B cell (primary cell): ENCODE measurements at places on chromosomes 5 and 9.

GRCh38 chr9:121663591-121663990 lies 12.2 kb downstream of the DAB2IP start:
- no peak for DNase-seq

- DNase-seq = no peak
Measured at GRCh38 chr5:143445776-143446175, 42.3 kb upstream of the NR3C1 start.

- no peak for DNase-seq
Measured at GRCh38 chr9:122332083-122332482, 38.7 kb upstream of the PTGS1 start.

GRCh38 chr5:121805911-121806310 lies 45.8 kb upstream of the FTMT start:
- no peak for DNase-seq

GRCh38 chr5:34789639-34790038 lies 49.3 kb upstream of the TTC23L start:
- DNase-seq = no peak

DNA sequence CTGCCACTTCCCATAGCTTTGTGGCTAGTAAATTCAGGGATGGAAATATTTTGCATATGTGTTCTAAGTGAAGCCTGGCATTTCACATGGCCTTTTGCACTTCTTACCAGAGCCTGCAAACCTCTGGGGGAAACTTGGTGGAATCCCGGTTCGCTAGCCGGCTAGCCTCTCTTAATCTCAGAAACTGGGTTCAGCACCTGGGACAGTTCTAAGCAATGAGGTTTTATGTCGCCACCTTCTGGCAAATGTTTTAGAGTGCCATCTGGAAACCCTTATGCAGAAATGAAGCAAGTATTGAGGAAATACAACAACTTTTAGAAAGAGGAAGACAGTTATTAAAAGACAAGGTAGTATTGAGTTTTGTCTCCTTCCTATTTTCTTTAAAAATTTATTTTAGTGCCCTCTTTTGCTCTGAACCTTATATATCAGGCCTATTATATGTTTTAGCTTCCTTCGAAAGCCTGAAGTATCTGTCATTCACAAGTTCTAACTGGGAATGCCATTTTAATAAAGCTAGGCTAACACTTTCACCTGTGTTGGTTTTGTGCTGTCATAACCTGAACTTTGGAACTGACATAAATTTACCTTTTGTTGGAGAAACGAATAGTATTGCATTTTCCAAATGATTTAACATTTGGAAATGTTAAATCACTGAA lies 963 bp upstream of the HTR1A start:
- DNase-seq = peak; percentile 15

- DNase-seq = no peak
Measured at GRCh38 chr5:71960195-71960594, 147.1 kb upstream of the MAP1B start.

- DNase-seq = no peak
Measured at GRCh38 chr5:116303340-116303739, 218.5 kb downstream of the COMMD10 start.

- no peak for DNase-seq
Measured at GRCh38 chr9:104386013-104386412, 118.0 kb upstream of the OR13F1 start.

- DNase-seq = no peak
Measured at GRCh38 chr5:10666531-10667299, 94.3 kb downstream of the DAP start.

DNA sequence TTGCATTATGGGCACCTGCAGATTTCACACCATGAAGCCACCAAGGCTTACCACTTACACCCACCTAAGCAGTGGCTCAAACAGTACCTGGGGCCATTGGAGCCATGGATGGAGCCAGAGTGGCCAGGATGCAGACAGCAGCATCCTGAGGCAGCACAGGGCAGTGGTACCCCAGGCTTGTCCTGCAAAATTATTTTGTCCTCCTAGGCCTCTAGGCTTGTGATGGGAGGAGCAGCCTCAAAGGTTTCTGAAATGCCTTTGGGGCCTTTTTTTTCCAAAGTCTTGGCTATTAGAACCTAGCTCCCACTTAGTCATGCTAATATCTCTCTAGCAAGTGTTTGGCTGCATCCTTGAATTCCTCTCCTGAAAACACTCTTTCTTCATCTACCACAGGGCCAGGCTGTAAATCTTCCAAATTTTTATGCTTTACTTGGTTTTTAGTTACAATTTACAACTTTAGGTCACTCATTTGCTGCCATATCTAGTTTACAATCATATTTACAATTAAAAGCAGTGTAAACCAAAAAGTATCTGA lies 15.7 kb downstream of the TMC1 start:
- no peak for DNase-seq

DNA sequence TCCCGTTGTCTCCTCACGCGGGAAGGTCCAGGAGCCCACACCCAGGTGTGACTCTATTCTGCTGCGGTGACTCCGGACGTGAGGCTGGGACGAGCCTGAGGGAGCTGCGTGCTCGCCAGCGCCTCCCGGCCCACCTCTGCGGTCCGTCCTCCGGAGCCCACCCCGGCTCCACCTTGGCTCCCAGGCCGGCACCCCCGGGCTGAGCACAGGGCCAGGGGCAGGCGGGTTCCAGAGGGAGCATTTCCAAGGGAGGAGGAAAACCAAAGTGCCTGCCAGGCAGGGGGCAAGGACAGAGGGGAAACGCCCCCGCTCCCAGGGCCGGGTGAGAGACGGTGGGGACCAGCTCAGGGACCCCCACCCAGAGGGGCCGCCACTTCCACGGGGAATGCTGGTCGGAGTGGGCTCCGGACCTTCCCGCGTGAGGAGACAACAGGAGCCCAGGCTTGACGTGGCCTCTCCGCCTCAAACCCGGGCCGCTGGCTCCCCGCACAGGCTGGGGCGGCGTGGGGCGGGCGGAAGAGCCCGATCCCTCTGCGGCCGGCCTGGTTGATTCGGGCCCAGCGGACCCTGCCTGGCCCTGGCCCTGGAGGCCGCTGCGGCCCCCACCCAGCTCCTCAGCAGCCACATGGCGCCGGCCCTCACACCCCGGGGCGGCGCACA lies 26.0 kb downstream of the IRX4 start:
- DNase-seq = no peak

GRCh38 chr9:34570376-34570775 lies 19.1 kb downstream of the CNTFR start:
- DNase-seq = no peak

GRCh38 chr5:85479849-85480248 lies 1095.2 kb upstream of the EDIL3 start:
- DNase-seq = no peak

GRCh38 chr5:32329395-32329834 lies 16.7 kb upstream of the MTMR12 start:
- DNase-seq = peak; percentile 71

DNA sequence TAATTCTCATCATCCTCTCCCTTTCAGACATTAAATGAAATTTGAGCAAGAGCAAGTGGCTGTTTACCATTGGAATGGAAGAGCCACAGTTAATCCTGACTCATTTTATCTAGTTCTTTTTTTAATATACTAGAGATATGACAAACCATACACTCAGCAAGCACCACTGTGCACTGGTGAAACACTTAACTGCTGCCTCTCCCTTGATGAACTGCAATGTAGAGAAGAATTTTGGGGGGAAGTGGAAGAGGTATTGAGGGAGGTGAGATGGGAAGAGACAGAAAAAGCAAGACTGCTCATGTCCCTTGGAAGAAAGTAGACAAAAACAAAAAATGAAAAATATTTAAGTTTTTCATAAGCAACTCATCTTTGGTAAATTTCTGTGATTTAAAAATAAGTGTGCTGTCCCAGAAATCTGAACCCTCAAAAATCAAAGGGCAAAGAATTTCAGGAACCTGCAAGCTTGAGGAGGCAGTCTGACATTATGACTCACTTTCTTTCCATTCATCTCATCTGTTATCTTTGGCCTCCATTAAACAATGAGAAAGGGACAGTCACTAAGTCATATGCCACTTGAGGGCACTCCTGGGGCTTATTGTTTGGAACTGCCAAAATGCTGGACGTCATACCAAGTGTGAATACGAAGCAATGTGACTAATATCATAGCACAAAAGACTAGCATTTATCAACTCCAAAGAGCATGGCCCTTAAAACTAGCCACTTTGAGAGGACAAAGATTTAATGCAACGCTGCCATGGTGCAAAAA lies 566.8 kb upstream of the DMAC1 start:
- no peak for DNase-seq

GRCh38 chr9:12794101-12794799 lies 19.4 kb downstream of the LURAP1L start:
- DNase-seq = no peak

DNA sequence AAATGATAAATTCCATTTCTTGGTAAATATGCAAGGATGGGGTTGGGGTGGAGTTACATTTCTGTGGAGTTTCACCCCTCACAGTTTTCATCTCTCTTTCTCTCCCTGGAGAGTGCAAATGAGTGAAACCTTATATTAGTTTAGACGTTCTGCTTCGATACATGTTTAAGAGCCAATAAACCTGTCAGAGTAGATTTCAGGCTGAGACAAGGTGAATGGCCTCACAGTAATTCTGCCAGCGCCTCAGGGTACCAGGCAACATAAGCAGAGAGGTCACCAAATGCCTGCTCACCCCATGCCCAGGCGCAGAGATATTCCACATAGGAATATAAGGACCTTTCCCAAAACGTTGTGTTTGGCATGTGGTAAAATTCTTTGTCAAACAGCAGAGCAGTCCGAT lies 154.9 kb upstream of the VLDLR start:
- no peak for DNase-seq

DNA sequence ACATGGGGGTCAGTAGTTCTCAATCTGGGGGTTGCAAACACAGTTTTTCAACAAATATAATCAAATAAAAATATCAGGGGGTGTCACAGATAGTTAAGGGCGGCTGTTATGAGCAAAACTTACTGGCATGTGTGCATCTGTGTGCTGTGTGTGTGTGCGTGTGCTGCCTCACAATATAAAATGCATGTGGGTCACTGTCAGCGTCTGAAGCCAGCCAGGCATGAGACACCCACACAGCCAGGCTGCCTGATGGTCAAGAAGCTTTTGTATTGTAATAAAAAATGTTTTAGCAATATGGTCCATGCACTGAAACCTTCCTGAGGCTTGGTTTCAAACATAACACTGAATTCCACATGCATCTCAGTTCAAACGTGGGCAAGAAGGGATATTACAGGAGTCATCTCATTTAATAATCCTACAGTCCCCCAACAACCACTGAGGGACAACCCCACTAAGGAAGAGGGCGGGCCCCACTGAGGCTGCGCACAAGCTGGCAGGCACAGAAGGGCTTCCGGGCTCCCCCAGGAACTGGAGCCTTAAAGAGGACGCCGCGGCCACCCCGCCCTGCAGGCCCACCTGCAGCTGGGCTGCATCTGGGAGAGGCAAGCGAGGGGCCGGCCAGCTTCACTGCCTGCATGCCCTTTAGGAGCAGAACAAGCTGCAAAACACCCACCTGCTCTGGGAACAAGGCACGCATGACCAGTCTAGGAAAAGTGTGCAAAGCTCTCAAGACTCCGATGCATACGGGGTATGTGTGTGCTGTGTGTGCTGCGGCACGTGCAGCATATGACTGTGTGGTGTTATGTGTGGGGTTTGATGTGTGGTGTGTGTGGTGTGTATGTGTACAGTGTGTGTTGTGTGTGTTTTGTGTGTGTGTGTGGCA lies 14.1 kb downstream of the SEMA4D start:
- peak; percentile 73 for DNase-seq

- DNase-seq = no peak
Measured at GRCh38 chr5:170289764-170290163, 7.8 kb downstream of the LCP2 start.

DNA sequence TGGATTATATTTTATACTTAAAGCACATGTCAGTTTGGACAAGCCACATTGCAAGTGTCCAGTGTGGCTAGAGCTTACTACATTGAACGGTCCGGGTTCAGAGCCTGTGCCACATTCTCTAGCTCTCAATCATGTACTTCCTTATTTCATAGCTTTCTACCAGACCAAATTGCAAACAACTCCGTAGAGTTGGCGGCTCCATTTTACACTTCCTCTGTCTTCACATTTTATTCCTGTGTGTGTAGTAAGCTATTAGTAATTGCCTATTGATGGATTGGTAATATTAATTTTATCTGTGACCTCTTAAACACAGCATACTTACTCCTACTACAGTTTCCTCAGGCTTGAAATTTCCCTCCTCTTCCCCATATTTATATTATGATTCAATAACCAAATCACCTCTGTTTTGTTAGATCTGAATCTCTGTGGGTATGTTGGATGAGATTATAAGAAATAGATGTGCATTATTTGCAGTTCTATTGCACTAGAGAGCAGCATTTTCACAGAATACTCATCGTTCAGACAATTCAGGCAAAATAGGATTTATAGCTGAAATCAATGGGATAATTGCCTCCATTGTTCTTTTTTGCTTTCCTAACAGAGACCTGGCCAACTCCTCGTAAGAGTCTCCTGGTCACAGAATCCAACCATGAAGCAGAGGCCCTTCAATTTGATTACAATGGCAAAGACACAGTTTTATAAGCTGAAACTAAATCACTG lies 29.0 kb upstream of the C9orf72 start:
- peak; percentile 24 for DNase-seq

DNA sequence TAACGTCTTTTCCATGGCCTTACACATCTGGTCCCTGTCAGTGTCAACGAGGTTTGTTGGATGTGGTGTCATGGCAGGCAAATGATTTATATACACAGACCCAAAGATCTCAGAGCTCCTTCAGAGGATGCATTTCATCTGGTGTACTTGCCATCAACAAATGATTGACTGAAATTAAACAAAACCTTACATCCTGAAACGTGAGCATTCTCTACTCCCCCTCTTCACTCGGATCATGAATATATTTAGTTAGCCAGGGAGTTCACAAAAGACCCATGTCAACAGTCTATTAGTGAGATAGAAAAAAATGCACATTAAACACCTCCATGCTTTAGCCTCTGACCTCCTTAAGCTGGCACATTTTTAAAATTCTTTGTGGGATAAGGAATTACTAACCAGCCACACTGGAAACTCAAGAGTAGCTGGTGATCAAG lies 215.6 kb downstream of the EFNA5 start:
- DNase-seq = no peak

GRCh38 chr5:109694451-109694891 lies 4.7 kb downstream of the MAN2A1 start:
- DNase-seq = no peak

GRCh38 chr5:171269717-171270116 lies 39.3 kb upstream of the TLX3 start:
- no peak for DNase-seq

GRCh38 chr9:134895908-134896833 lies 15.6 kb downstream of the FCN2 start:
- DNase-seq = no peak

GRCh38 chr5:143393524-143393923 lies 10.0 kb downstream of the NR3C1 start:
- no peak for DNase-seq

DNA sequence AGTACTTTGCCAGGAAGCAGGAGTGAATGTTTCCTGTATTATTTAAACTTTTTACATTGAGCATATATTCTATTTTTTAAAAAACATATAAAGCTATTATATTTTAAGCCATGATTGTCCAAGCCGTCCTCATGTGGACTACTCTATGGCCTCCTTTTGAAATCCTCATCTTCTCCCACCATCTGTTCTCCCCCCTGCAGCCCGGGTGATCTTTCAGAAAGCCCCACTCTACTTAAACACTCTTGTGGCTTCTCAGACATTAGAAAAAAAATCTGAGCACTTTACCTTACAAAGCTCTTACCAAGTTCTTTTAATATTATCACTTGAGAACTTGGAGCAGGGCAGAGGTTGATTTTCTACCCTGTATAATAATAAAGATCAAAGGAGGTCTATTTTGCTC lies 95.4 kb downstream of the CAVIN4 start:
- DNase-seq = no peak

- DNase-seq = no peak
Measured at GRCh38 chr9:88590558-88591146, 55.7 kb downstream of the NXNL2 start.
